ENCODE measurements at places on chromosomes 13 and 19. TPM values are rescaled to one million over a fixed set of nuclear protein-coding genes. Genes with fewer than 3 reads are reported as not detected.
A peak's percentile ranks its signal among the peaks of the same experiment; 100 is the strongest.

DNA sequence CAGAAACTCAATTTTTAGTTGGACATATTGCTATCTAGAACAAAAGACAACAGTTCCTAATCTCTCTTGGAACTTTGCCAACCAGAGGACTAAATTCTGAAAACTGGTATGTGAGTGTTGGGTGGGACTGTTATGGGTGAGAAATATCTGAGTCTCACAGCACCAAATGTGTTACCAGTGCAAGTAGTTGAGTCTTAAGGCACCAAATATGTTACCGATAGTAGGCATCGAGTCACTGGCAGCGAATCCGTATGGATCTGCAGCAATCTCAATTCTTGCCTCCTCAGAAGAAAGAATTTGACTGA, 575.2 kb downstream of the DACH1 start:
- DNase-seq = no peak
- no peak overlapping the region for H3K27ac ChIP-seq
- H3K27me3 ChIP-seq = no peaks in the 10 kb centered on the region
- H3K36me3 ChIP-seq = no peaks in the 10 kb centered on the region

DNA sequence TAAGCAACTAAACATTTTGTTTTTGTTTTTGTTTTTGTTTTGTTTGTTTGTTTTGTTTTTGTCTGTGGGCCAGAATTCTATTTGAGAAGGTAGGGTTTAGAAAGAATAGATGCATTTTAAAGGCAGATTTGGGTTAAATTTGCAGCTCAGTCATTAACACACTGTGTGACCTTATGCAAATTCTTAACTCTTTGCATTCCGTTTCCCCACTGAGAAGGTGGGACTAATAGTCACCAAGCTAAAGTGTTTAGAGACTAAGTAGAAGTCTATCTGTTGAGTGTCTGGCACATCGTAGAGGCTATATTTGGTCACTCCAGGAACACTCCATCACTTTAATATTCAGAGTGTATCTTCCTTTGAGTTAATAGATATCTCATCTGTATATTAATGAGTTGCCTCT, 87.1 kb downstream of the CCNA1 start:
- DNase-seq = no peak
- H3K4me3 ChIP-seq = no peak overlapping the region
- no peaks in the 10 kb centered on the region for H3K27me3 ChIP-seq
- H3K36me3 ChIP-seq = no peaks in the 10 kb centered on the region
- no peaks in the 10 kb centered on the region for H3K4me1 ChIP-seq

GRCh38 chr19:14616407-14616806, 33.5 kb downstream of the CLEC17A start:
- H3K4me1 ChIP-seq = no peaks in the 10 kb centered on the region
- no peaks in the 10 kb centered on the region for H3K27me3 ChIP-seq
- no peaks in the 10 kb centered on the region for H3K36me3 ChIP-seq
- H3K4me3 ChIP-seq = no peak overlapping the region

DNA sequence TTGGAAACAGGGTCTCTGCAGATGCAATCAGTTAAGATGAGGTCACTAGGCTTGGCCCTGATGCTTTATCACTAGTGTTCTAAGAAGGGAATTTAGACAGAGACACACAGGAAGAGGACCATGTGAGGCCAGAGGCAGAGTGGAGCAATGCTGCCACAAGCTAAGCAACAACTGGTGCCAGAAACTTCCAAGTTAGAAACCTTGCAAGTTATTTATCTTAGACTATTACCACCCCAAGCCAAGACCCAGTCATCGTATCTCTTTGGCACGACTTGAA, 81.1 kb downstream of the DOCK9 start:
- H3K27me3 ChIP-seq = no peaks in the 10 kb centered on the region
- no peak overlapping the region for H3K27ac ChIP-seq
- no peak overlapping the region for H3K4me3 ChIP-seq
- no peaks in the 10 kb centered on the region for H3K36me3 ChIP-seq
- H3K4me1 ChIP-seq = no peaks in the 10 kb centered on the region

DNA sequence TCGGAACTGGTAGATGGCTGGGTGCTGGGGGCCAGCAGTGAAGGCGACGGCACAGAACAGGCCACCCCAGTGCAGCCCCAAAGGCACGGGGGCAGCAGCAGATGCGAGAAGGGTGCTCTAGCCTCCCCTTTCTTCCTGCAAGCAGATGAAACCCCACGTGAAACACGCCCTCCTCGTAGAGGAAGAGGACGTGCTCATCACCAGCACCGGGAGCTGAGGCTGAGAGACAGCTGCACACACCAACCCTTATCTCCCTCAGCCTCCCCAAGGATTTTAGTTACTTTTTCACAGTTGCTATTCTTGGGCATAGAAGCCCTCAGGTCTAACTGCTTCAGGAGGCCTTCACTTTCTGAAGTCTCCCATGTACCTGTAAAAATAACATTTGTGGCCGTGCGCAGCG, 11.9 kb downstream of the ZNF787 start:
- DNase-seq = peak; percentile 54

DNA sequence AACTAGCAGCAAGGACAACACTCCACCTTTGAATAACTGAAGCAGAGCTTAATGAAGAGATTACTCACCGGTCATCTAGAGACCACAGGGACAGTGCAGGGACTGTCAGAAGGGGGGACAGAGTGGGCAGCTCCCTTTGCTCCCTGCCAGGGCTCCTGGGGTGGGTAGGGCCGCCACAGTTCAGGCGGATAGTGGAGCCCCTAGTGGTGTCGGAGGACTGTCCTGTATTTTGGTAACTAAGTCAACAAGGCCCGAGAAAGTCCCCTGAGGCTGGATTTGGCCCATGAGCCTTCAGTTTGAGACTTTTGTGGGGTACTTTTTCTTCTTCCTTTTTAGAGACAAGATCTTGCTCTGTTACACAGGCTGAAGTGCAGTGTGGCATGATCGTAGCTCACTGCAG, 44.6 kb downstream of the GJA3 start:
- no peak overlapping the region for H3K4me3 ChIP-seq
- no peaks in the 10 kb centered on the region for H3K36me3 ChIP-seq
- no peak overlapping the region for H3K27ac ChIP-seq
- no peaks in the 10 kb centered on the region for H3K27me3 ChIP-seq

GRCh38 chr19:19343762-19344161, 23.1 kb downstream of the MAU2 start:
- H3K36me3 ChIP-seq = peaks cover 48% of the 10 kb centered on the region
- no peaks in the 10 kb centered on the region for H3K27me3 ChIP-seq
- no peak for DNase-seq
- H3K4me3 ChIP-seq = no peak overlapping the region
- no peaks in the 10 kb centered on the region for H3K4me1 ChIP-seq

DNA sequence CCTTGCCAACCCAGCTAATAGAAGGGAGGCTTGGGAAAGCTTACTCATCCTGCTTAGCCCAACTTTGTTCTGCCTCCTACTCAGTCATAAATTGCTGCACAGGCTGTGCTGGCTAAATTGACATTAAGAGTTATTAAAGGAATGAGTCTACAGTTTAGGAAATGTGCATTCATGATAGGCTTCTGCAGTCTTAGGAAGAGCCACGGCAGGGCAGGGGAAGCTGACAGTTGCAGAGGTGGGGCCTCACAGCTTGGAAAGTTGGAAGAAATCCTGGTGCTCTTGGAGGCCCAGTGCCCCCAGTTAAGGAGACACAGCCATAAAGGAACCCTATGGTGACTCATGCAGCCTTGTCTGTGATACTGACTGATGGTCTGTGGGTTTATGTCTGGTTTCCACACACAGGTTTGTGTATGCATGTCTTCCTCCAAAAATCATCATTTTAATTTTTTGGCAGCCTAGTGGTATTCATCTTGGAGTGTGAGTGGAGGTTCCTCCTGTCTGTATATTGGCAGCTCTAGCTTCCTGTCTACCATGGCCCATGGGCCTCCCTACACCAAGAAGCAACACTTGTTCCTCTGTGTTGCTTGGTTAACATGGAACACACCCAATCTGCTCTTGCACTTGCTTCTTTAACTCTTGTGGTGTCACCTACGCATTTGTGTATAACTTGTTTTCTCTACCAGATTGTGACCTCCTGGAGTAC, 135.0 kb upstream of the KL start:
- no peaks in the 10 kb centered on the region for H3K4me1 ChIP-seq
- no peaks in the 10 kb centered on the region for H3K36me3 ChIP-seq
- peak; percentile 68 for DNase-seq
- no peak overlapping the region for H3K27ac ChIP-seq
- no peaks in the 10 kb centered on the region for H3K27me3 ChIP-seq
- no peak overlapping the region for H3K4me3 ChIP-seq

- no peaks in the 10 kb centered on the region for H3K36me3 ChIP-seq
- DNase-seq = no peak
These were observed 39.6 kb downstream of the C1QTNF9 start for GRCh38 chr13:24348797-24349515.

PABPC3 gene
- polyA plus RNA-seq = 0.06 TPM

MBD3L2 gene
- not detected for polyA plus RNA-seq

SBK2 gene
- 7.1 TPM for polyA plus RNA-seq

TNFSF11 gene
- polyA plus RNA-seq = not detected

GPR4 gene
- polyA plus RNA-seq = not detected

PLA2G4C gene
- polyA plus RNA-seq = 5.5 TPM

IGSF23 gene
- polyA plus RNA-seq = not detected
